Omental fat pad (tissue), 4 donors: ENCODE measurements at places on chromosomes 6 and 20. TPM values are rescaled to one million over a fixed set of nuclear protein-coding genes. Genes with fewer than 3 reads are reported as not detected.
A peak's percentile ranks its signal among the peaks of the same experiment; 100 is the strongest.

Gene SLC16A10
- total RNA-seq: 20.1 TPM

DNA sequence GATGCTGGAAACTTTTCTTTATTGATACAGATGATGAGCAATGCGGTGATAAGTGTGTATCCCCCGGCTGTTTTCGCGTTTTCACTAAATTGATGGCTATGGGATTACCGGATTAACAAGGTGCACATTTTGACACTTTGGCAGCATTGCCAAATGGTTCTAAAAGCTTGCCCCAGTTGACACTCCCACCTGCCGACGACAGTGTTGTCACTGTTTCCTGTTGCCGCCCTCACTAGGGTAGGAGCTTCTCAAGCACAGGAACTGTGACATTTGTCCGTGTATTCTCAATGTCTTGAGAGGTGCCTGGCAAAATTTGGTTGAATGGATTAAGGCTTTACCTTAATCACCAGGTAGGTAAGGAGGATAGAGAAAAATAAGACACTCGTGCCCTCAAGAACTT is 9.8 kb upstream of the MAPK13 start:
- DNase-seq: no peak

GRCh38 chr6:131773284-131773950 is 34.4 kb upstream of the ENPP1 start:
- no peak for DNase-seq

- peak; percentile 40 for DNase-seq
These were observed 11.7 kb downstream of the TFEB start for GRCh38 chr6:41723530-41724227.

GRCh38 chr6:142322066-142322465 is 20.3 kb downstream of the ADGRG6 start:
- no peak for DNase-seq

DNA sequence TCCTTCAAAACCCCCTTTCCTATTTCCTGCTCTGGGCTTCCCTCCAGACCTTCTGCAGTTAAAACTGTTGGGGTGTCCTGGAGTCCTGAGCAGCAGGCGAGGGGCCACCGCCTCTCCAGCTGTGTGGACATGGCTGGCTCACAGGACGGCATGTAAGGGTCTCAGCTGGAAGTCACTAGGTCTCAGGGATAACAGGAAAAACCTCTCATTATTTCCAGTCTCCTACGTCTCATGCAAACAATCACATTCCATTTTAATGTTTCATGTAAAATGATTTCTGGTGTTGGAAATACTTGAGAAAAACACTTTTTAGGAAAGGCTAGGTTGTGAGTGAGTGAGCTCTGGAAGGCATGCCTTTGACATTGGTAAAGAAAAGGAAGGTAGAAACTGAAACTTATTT is 158.7 kb downstream of the SCML4 start:
- no peak for DNase-seq
